Sciatic nerve (tissue), 2 donors: ENCODE measurements at places on chromosomes 1 and 21. TPM values are rescaled to one million over a fixed set of nuclear protein-coding genes. Genes with fewer than 3 reads are reported as not detected.

DNA sequence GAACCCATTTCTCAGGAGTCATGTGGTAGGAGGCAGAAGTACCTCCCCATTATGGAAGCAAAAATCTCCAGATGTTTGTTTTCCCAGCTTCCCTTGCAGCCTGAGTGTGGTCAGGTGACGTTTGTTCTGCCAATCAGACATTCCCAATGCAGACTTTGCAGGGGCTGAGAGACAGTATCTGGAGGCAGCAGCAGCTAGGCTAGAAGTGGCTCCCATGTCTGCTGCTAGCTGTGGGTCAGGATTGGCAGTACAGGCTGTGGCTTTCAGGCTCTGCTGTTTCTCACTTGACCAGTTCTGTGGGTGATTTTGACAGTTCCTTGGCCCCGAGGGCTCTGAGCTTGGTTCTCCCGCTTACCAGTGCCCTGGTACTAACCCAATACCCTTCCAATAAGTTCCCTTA, 58.6 kb upstream of the NBPF3 start:
- no peak for DNase-seq

- DNase-seq = no peak
Measured at GRCh38 chr1:159959451-159959850, 5.4 kb upstream of the SLAMF9 start.

- peak; percentile 83 for DNase-seq
Measured at GRCh38 chr1:156385534-156386031, 16.6 kb downstream of the RHBG start.

DNA sequence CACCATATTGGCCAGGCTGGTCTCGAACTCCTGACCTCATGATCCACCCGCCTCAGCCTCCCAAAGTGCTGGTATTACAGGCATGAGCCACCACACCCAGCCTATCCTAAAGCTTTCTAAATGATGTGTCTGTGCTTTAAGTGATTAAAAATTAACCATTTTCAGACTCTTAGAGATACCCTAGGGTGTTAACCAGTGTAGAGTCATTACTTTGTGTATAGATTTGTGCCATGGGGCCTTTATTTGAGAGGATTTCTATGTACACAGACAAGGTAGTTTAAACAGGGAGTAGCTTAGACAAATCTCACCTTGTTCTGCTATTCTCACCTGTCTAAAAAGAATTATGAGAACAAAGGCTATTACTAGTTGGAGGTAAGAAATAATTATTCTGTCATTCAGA, 12.7 kb upstream of the PLEKHM2 start:
- DNase-seq = no peak

GRCh38 chr1:234546890-234547788, 62.8 kb downstream of the IRF2BP2 start:
- no peak for DNase-seq

DNA sequence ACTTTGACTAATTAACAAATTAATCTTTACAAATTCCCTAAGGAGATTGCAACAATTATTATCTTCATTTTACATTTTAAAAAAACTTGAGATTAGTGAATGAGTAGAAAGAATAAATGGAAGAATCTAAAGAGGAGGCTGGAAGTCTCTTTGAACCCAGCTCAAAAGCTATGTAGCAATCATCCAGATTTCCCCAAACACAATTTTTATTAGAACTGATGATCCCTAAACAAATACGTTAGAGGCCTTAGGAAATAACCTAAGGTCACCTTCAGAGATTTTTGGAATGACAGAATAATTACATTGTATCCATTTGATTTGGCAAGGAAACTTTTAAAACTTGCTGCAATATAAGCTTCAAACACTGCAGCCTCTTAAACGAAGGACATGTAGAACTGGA, 242.4 kb upstream of the LYPLAL1 start:
- no peak for DNase-seq

DNA sequence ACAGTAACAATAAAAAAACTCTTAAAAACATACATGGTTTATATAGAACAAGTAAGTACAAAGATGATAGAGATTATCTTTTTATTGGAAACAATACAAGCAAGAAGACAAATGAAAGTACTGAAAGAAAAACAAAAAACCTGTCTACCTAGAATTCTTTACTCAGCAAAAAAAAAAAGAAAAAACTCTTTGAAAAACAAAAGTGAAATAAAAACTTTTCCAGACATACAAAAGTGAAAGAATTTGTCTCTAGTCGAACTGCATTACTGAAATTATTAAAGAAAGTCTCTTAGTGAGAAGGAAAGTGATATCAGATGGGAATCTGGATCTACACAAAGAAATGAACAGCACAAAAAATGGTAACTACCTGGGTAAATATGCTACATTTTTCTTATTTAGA, 2.7 kb upstream of the HMCN1 start:
- no peak for DNase-seq

The LRRC3 gene
- 6.8 TPM for total RNA-seq

- no peak for DNase-seq
Measured at GRCh38 chr1:233412812-233413211, 85.3 kb downstream of the MAP3K21 start.

- DNase-seq = no peak
Measured at GRCh38 chr1:156281281-156281680, 1.3 kb downstream of the SMG5 start.

The NR1I3 gene
- total RNA-seq = not detected

GRCh38 chr1:119783354-119784185, 14.9 kb upstream of the HMGCS2 start:
- no peak for DNase-seq

- DNase-seq = no peak
Measured at GRCh38 chr1:1038694-1039093, 18.8 kb downstream of the AGRN start.

GRCh38 chr1:200751717-200752116, 13.0 kb downstream of the CAMSAP2 start:
- DNase-seq = no peak

DNA sequence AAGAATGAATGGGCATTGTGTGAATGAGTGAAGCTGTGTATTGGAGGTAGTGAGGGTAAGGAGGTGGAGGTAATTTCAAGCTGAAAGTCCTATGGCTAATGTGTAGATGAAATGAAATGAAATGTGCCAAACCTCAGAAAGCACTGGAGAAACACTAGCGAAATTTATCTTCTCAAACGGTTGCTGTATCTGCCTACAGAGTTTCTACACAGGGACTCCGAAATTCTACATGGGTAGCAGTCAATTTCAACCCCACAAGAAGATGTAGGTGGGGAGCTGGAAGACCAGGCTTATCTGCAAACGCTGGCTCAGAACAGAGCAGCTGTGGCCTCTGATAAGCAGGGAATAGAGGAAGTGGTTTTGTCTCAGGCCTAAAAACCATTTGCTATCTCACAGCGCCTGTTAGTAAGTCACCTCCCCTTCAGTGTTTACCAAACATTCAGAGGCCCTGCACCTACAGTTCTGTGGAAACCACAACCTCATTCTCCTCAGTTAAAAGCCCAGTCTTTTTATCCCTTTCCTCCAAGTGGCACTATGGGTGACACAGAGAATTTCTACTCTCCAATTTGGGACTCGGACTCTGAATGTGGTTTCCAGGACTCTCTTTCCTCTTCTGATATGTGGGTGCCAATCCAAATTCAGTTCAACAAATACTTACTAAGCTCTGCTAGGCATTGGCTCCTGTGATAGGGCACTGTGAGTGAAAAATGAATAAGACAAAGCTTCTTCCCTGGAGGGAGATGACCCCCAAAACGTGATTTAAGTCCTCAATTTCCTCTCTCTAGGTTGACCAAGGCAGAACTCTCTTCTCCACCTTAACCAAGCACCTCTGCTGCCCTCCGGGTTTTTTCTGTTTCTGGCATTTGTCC, 17.2 kb upstream of the SLAMF6 start:
- no peak for DNase-seq

The NUDT4B gene
- total RNA-seq = not detected

DNA sequence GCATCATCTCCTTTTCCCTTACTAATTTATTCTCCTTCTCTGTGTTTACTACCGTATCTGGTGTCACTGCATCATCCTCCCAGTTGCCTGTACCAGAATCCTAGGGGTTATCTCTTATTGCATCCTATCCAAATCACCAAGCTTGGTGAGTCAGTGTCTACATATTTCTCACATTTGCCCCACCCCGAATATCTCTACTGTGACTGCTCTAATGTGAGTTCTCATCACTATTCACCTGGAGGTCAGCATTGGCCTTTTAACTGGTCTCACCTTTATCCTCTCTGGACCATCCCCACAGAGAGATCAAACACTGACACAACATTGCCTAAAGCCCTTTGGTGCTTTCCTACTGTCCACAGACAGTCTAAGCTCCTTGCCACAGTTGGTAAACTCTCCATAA, 45.7 kb upstream of the ZNF648 start:
- no peak for DNase-seq

The IKBKE gene
- 4.1 TPM for total RNA-seq

The NPR1 gene
- 34.1 TPM for total RNA-seq

The HSD3B2 gene
- not detected for total RNA-seq

- peak; percentile 66 for DNase-seq
Measured at GRCh38 chr1:25022361-25023189, 92.5 kb upstream of the RUNX3 start.

DNA sequence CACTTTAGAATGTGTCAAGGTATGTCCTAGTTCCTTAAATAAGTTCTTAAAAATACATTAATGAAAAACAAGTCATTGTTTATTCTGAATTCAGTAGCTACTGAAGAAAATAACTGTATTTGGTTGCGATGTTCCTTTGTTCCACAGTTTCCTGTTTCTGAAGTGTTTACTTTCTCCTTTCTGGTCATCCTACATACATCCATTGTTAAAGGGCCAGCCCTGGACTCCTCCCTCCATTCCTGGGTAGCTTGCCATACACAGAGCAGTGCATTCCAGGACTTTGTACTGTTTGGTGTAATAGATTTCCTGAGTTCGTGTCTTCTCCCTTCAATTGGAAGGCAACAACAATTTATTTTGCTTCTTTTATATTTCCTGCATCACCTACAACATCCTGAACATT, 845.4 kb upstream of the CXADR start:
- no peak for DNase-seq

GRCh38 chr1:116765962-116766361, 11.7 kb downstream of the CD2 start:
- no peak for DNase-seq

DNA sequence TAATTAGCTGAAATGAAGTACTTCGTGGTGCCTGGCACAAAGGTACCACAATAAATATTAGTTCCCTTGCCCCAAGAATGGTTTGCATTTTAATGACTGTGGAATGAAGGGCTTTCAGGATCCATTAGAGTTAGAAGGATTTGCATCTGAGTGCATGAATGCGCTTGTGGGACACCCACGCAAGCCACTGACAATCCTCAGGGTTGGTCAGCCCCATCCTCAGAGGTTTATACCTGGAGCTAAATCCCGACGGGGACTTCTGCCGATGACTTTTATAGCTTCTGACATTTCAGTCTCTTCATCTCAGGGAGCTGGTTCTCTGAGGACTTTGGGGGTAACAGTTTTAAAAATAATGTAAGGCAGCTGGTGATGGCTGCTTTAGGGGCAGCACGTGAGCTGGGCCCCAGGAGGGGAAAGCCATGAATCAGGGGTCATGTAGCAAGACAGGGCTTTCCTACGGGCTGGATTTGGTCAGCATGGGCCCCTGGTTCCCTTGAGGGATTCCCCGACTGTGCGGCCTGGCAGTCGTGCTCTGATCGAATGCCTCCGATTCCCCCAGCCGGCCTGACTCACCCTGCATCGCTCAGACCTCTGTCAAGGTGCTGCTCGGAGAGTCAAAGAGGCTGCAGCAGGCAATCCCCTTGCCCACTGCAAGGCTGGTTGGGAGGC, 20.8 kb upstream of the IL10 start:
- DNase-seq = no peak

The AMY2A gene
- total RNA-seq = 1.5 TPM

The HES4 gene
- total RNA-seq = 30.5 TPM

- DNase-seq = peak; percentile 93
Measured at GRCh38 chr1:2231532-2232254, 3.6 kb downstream of the SKI start.

DNA sequence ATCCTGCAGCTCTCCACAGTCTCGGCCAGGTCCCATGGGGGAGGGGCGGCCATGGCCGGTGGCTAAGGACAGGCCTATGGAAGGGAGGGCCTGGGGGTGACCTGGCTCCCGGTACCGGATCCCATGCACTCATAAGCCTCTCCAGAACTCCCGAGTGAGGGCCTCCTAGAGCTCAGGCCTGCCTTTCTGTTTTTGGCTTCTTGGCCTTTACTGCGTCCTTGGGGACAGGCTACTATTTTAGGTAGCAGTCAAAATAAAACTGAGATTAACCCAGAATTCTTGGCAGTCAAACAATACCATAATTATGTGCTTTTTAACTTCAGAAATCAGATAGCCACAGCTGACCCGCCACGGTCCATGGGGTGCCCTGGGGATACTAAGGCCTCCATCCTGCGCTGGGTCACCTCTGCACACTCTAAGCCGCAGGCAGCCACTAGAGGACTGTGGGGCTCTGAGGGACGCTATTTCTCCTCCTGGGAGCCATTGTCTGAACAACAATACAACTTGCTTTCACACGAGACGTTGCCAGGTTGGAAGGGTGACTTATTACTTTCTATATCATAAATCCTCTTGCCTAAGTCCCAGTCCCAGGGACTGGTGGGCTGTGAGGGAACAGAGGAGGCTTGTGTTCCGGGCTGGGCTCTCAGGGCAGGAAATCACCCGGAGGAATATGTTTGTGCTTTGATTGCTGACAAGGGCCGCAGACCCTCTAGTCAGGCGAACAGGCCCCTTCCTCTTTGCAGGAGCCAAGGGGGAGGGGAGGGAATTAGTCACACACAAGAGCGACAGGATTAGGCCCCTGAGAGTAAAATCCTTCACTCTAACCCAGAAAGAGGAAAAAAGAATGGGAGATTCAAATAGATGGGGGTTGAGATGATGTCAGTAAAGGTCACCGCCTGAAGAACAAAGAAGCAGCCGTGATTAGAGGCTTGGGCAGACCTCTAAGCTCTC, 40.7 kb upstream of the BCAR3 start:
- DNase-seq = no peak

The TNFAIP8L2 gene
- 3.9 TPM for total RNA-seq

The NUAK2 gene
- total RNA-seq = 4.7 TPM

The GPR37L1 gene
- total RNA-seq = 33.3 TPM

The CD48 gene
- 6.8 TPM for total RNA-seq

The MYBPH gene
- total RNA-seq = not detected

DNA sequence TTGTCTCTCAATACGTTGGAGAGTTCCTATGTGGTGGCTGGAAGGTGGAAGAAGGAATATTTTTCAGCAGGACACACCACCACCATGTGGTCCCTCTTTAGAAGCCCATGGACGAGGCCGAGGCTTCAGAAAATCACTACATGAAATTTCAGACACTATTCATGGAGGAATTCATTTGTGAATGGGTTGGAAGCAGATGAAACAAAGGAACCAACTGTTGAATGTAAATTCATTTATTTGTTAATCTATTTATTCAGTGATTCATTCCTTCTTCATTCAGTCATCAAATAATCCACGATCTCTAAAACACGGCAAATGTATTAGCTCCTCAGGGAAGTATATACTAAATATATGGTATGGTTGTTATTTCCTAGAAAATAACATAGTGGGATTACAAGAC, 12.2 kb downstream of the SLC35F3 start:
- no peak for DNase-seq

The SLC16A4 gene
- total RNA-seq = 20.5 TPM
